ENCODE measurements at places on chromosomes 4 and X.

- DNase-seq = peak; percentile 77
These were observed 123.3 kb upstream of the TBL1X start for GRCh38 chrX:9341291-9342201.

DNA sequence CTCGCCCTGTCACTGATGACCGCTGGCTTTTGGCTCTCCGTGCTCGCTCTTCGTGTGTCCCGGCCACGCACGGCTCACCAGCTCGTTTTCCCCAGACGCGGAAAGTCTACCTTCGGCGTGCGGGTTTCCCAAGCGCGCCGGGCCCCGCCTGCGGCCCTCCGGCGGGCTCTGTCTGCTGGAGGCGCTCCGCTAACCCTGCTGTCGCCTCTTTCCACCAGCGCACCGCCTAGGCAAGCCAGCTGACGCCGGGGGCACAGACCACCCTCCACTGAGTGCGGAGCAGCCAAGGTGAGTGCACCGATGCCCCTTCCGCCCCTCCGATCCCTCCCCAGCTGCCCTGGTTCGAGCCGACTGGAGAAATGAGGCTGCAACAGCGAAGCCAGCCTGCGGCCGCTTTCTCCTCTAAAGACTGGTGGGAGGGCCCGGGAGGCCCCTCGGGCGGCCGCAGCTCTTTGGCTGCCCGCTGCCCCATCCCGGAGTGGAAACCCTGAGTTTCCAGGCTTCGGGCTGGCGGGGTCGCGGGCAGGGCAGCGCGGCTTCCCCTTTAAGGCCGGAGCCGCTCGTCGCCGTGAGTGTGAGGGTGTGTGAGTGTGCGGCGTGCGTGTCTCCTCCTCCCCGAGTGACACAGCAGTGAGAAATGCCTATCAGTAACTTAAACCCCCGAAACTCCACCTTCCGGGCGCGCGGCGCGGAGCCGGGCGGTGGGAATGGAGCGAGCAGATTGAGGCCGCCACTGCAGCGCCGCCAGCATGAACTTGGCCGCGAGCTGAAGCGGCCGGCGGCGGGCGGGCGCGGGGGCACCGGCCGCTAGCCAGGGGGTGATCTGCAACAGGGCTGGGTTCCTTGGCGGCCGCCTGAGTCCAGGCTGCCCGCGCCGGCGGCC, at the start of gene MAMLD1:
MAMLD1 (plus strand) TSS at position 719 of the 883 bp plus-strand sequence. CDS start 82,200 bp downstream, outside the sequence.
- no peak for DNase-seq

DNA sequence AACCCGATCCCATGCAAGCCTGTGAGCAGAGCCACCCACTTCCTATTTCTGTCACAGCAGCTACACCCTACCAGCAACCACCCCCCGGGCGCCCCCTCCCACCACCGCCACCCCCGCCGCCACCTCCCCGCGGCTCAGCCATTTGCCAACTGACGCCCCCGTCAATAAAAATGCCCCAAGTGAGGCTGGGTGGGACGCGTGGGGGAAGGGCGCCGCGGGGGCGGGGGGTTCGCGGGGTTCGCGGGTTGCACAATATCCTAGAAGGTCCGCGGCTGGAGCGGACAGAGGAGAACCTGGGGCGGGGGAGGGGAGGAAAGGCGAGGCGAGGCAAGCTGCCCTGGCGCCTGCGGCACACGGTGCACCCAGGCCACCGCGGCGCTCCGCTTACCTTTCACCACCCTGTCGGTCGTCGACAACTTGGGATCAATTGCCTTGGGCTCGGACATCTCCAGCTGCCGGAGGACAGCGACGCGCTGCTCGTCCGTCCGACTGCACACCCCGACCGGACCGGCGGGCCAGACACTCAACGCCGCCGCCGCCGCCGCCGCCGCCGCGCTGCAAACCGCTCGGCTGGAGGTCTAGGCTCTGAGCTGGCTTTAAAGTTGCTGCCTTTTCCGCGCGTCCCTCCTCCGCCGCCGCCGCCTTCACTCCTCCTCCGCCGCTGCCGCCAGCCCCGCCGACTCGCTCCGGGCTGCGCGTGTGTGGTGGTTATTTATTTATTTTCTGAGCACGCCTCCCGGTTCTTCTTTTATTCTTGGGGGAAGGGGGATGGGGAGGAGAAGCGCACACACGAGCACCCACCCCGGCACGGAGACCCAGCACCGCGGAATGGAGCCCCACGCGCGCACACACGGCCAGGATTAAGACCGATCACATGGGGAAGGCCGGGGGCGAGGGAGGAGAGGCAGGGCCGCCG, 717 bp downstream of the PPP3CA start:
- DNase-seq = peak; percentile 58

GRCh38 chr4:78864405-78865024, 74.7 kb downstream of the PAQR3 start:
- peak; percentile 86 for DNase-seq

DNA sequence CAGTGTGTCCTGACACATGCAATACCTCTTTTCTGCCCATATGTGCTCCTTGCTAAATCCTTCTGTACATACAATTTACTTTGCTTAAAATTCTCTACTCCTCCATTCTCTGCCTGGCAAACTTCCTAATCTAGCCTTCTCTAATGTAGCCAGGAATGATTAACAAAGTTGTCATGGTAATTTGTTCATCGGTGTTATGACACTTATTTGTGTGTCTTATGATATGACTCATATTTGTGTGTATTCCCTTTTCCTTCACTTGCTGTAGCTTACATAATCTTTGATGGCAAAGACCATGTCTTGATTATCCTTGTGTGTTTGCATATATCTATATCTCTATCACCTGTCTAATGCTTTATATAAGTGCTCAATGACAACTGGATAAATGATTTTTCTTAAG, 133.3 kb downstream of the COL25A1 start:
- DNase-seq = no peak

- no peak for DNase-seq
These were observed 636.9 kb upstream of the BOD1L1 start for GRCh38 chr4:14264437-14264836.
